NCI-H187 treated with DMSO at 0.1 percent for 48 hours (cell line): ENCODE measurements at places on chromosomes 16 and 17.
A peak's percentile ranks its signal among the peaks of the same experiment; 100 is the strongest.

GRCh38 chr16:52494145-52494544, 52.8 kb downstream of the TOX3 start:
- DNase-seq, result no peak

DNA sequence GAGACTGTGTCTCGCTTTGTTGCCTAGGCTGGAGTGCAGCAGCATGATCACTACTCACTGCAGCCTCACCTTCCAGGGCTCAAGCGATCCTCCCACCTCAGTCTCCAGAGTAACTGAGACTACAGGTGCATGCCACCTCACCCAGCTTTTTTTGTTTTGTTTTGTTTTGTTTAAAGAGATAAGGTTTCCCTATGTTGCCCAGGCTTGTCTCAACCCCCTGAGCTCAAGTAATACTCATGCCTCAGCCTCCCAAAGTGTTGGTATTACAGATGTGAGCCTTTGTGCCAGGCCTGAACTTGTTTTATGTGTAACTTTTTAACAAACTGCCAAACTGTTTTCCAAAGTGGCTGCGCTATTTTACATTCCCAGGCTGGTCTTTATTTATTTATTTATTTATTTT, 41.8 kb upstream of the NUDT7 start:
- DNase-seq, result no peak

- no peak for DNase-seq
Measured at GRCh38 chr16:3807425-3808123, 72.9 kb downstream of the CREBBP start.

GRCh38 chr16:57019746-57020145, 30.4 kb downstream of the NLRC5 start:
- DNase-seq, result no peak

- peak; percentile 72 for DNase-seq
Measured at GRCh38 chr17:17913695-17914332, 58.4 kb downstream of the TOM1L2 start.

DNA sequence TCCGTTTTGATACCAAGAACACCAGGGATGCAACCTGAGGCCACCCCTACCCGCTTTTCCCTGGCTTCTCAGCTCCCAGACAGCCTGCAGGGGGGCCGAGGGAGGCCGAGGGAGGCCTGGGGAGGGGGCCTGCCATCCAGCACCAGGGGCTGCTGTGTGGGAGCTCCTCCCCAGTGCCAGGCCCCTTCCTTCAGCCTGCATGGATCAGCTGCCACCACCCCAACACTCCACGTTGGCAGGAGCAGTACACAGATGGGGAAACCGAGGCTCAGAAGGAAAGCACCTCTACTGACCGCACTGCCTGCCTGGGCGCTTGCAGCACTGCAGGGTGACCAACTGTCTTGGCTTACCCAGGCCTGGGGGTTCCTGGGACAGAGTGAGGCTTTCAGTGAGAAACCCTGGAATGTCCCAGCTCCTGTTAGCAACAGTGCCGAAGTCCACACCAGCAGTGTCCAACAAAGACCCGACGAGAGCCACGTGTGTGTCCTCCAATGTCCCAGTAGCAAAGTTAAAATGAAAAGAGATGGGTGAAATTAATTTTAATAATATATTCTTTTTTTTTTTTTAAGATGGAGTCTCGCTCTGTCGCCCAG, 5.3 kb upstream of the OSGIN1 start:
- no peak for DNase-seq

DNA sequence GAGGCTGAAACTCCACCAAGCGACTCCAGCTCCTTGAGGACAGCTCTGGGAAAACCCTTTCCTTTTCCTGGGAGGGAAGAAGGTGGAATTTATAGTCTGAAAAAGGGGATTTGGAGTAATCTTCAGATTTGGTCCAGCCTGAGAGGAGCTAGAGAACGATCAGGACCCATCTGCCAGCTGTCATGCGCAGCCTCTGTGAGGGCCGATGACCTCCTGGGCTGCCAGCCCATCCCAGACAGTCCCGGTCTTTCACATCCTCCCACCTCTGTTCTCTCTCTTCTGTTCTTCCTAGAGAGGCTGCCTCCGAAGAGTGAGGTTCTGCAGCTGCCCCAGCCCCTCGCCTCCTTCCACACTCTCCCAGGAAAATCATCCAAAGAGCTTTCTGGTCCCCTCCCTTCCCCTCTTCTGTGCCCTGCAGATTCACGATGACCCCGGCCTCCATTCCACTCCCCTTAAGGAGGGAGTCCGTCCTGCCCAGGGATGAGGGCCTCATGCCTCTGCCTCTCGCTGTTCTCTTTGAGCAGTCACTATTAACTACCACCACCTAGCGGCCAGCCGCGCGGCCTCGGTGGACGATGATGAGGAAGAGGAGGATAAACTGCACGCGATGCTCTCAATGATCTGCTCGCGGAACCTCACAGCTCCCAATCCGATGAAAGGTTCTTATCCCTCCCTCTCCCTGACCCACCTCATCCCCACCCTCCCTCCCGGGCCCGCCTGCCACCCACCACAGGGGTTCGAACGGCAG, 29.6 kb downstream of the SGSM2 start:
- DNase-seq, result no peak

GRCh38 chr17:8341456-8341855, 1.8 kb downstream of the ODF4 start:
- no peak for DNase-seq

GRCh38 chr16:66651965-66652364, 44.6 kb downstream of the CMTM4 start:
- DNase-seq, result no peak

DNA sequence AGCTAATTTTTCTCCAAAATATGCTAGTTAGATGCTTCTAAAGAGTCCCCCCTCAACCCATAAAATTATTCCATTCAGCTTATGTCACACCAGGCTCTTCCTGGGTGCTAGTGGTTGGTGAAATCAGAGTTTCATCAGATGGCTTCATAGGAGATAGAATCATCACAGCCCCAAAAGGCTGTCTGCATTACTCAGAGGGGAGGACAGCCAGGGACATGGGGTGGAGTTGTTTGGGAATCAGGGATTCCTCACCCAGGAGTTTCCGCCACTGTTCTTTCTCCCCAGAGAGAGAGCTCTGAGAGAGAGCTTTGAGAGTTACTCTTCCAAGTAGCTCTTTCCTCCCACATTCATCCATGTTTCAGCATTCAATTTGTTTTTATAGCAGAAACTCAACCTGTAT, 288 bp upstream of the KRT34 start:
- DNase-seq, result no peak

DNA sequence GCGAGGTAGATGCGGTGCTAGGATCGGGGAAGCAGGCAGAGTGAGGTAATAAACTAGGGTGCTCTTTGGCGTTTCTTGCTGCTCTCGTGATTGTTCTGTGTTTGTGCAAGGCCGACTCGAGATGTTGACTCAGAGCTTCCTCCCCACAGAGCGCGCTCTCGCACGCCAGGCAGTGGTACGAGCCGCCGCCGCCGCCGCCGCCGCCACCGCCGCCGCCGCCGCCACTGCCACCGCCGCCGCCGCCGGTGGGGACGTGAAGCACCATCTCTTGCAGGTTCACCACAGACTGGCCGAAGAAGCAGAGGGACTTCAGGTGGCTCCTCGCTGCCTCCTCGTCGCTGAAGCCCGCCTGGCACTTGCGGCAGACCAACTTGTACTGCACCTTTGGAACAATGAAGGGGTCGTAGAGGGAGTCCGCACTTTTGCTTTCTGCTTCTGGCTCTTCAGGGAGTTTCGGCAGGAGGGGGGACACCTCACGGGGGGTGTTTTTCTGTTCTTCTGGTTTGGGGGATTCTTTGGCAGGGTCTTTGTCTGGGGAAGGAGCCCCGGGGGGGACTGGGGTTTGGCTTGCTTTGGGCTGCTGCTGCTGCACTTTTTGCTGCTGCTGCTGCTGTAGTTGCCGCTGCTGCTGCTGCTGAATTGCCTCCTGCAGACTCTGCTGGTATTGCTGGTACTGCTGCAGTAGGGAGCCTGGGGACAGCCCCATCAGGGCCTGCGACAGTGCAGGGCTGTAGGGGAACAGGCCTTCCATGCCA, 260.2 kb downstream of the ZFHX3 start:
- DNase-seq, result no peak

DNA sequence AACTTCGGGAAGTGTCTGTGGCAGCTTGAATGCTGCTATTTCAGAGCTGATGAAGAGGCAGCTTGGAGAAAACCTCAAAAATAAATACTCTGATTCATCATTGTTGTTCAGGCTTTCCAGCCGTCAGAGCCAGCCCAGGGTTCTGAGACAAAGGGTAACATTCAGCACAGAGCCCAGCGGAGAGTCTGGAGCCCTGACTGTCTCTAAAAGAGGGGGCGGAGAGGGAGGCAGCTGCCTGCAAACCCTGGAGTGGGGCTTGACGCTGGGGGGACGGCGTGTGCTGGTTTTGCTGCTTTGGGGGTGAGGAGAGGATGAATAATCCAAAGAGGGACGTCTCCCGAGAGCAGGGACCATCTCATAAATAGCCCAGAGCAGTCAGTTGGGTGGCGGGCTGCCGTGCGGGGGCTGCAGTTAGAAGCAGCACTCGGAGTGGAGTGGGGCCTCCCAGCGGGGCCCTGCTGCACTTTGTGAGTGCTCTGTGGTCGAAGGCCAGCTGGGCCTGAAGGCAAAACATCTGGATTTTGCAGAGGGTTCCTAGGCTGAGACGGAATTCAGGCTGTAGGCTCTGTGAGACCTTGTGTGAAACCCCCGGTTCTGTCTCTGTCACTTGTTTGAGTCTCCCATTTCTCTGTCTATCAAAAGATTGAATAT, 237.8 kb downstream of the PRKCA start:
- DNase-seq, result no peak

DNA sequence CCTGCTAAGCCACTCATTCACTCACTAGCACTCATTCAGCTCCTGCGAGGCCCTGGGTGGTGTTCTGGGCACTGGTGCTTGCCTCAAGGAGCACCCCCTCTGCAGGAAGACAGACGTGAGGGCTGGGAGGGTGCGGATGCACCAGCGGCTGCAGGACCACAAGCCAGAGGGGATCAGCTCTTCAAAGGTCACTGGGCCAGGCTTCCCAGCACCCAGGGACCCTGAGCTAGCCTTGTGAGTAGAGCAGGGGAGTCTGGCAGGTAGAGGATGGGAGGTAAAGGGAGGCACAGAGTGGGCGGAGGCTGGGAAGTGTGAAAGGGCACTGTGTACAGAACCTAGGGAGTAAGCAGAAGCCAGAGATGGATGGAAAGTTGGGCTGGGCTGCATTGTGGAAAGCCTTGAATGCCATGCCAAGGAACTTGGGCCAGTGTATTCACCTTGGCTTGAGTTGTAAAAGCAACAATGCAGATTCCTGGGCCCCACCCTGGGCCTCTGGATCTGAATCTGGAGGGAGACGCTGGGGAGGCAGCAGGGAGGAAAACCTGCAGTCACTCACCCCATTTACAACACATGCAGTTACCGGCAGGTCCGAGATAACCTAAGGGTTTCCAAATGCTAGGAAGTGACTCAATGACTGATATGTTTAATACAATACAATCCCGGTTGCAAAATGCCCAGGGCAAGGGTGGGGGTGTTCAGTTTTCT, 1.7 kb downstream of the IL4R start:
- no peak for DNase-seq

- DNase-seq, result no peak
Measured at GRCh38 chr16:17529982-17530760, 59.4 kb upstream of the XYLT1 start.

GRCh38 chr17:55681342-55681700, 41.3 kb downstream of the TMEM100 start:
- DNase-seq, result no peak

GRCh38 chr16:50402298-50402895, 33.6 kb upstream of the BRD7 start:
- DNase-seq, result no peak

DNA sequence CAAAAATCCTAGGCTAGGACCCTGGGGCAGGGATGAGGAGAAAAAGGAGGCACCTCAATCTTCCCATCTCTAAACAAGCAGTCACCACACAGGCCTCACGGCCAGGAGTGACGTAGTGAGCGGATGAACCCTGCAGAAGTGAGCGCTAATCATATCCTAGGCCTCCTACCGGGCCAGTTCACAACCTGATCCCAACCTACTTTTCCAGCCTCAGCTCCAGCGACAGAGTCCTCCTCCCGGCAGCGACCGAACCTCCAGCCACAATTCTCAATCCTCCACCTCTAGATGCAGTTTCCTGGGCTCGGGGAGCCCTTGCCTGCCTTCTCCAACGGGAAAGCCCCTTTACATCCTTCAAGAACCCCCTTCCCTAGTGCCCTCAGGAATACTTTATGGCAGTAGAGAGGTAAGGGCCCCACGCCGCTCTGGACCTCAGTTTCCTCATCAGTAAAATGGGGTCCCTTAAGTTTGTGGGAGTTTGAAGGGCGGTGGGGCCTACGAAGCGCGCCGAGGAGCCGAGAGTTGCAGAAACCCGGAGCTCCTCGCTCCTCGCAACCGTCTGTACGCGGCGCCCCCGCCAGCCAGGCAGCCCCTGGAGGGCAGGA, 1.4 kb downstream of the ZNF668 start:
- DNase-seq, result no peak

GRCh38 chr16:5526826-5527225, 429.2 kb upstream of the EEF2KMT start:
- DNase-seq, result no peak

GRCh38 chr16:55443434-55444346, 35.3 kb upstream of the MMP2 start:
- DNase-seq, result no peak

- DNase-seq, result no peak
Measured at GRCh38 chr17:57928928-57929327, 26.3 kb downstream of the CUEDC1 start.

DNA sequence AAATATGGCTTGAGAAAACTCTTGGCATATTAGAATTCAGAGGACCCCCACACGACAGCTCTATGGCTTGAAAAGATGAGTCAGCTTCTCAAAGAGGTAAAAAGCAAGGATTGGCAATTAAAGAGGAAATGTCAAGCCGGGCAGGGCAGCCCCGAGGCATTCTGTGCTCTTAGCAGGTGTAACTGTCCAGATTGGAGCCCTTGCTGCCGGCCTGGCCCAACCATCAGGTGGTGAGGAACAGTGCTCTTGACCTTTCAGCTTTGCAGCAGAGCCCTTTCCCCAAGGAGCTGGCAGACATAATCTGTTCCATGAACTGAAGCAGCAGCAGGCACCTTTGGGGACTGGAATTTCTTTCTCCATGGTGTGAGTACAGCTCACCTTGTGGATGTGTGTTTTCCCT, 287.8 kb downstream of the UTP18 start:
- DNase-seq, result no peak

GRCh38 chr16:27253526-27253930, 15.0 kb downstream of the NSMCE1 start:
- no peak for DNase-seq

DNA sequence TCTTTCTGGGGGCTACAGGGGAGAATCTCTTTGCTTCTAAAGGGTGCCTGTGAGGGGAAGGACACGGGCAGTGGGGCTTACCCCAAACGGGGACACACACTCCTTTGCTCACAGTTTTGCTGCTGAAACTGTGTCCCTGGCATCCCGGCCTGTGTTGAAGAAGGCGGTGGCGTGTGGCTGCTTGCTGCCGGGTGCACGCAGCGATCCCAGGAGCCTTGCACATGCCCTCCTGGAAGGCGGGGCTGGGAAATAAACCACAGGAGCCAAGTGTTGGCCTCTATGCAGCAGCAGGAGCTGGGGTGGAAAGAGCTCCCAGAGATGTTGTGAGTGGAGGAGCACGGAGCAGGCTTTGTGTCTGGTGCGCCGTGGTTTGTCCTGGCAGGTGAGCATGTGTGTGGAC, 131.0 kb upstream of the CIBAR2 start:
- DNase-seq, result no peak

- DNase-seq, result no peak
Measured at GRCh38 chr16:57469046-57469445, 6.6 kb downstream of the POLR2C start.

GRCh38 chr16:68219725-68220351, 16.1 kb downstream of the ESRP2 start:
- no peak for DNase-seq
